Right renal pelvis (tissue), 4 donors: ENCODE measurements at places on chromosomes 13 and 19.
A peak's percentile ranks its signal among the peaks of the same experiment; 100 is the strongest.

GRCh38 chr13:79709471-79709870 is 228.5 kb downstream of the NDFIP2 start:
- no peak for DNase-seq

DNA sequence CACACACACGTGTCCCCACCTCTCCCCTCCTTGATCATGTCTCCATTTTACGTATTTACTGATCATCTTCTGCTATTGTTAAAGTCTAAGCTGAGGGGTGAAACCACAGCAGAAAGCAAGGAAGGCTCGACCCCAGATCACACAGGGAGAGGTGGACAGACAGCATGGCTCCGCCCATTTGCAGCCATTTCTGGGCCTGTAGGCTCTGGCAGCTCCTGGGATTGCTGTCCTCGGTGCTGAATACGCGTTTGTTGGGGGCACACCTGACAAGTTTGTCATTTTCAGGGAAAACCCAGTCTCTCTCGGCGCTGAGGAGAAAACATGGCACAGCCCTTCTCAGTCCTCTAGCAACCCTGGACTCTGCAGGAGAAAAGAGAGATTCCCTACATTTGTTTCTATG is 8.0 kb downstream of the TMEM86B start:
- no peak for DNase-seq

DNA sequence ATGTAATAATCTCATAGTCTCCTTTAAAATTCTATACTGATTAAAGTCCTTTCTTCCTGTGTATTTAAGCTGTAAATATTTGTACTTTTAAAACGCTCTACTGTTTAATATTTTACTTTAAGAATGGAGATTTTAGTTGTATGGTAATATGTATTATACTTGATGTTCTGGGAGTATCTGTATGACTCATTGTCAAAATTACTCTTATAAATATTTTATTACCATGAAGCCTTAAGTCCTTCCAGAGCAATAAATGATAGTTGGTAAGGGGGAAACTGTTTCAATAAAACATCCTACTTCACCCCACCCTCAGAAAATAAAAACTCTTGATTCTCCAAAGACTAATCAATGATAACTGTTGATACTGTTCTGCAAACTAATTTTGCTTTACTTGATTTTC is 6.4 kb downstream of the PCDH9 start:
- DNase-seq, result no peak

- peak; percentile 74 for DNase-seq
These were observed 816.9 kb upstream of the SLC10A2 start for GRCh38 chr13:103883164-103883563.

DNA sequence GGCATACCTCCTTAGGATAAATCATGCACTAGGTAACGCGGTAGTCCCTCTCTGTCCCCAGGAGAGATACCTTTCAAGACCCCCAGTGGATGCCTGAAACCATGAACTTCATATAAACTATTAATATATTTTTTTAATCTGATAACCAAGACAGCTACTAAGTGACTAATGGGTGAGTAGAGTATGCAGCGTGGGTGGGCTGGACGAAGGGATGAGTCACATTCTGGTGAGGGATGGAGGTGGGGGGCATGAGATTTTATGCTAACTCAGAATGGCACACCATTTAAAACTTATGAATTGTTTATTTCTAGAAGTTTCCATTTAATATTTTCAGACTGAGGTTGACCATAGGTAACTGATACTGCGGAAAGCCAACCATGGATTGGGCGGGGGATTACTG is 46.2 kb downstream of the CDK8 start:
- DNase-seq, result no peak

DNA sequence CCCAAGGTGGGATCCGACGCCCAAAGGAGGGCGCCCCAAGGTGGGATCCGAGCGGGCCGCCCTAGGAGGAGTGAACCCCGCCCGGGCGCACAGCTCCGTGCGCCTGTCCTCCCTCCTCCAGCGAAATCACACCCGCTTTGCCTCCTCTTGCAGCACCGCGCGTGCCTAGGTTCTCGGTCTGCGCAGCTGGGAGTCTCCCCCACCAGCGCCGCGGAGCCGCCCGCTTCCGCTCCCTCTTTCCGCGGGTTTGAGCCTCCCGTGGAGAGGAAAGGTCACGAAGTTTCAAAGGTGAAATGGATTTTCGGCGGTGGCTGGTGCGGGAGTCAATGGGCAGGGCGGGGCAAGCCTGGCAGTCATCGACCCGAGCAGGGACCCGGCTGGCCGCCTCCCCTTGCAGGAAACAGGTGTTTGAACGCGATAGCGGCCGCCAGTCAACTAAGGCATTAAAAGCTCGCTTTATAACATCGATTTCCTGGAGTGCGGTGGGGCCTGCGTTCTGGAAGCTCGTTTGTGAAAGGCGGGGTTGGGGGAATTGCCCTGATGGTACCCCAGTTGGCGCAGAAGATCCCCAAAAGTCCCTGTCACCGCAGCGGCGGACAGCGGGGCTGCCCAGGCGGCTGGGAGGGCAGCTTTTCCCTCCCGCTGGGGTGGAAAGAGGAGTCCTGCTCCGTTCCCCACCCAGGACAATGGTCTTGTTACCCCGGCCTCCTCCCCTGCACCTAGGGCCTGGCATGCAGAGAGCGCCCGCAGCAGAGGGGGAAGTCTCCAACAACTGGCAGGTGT is 9.0 kb upstream of the SOX1 start:
- DNase-seq, result no peak

DNA sequence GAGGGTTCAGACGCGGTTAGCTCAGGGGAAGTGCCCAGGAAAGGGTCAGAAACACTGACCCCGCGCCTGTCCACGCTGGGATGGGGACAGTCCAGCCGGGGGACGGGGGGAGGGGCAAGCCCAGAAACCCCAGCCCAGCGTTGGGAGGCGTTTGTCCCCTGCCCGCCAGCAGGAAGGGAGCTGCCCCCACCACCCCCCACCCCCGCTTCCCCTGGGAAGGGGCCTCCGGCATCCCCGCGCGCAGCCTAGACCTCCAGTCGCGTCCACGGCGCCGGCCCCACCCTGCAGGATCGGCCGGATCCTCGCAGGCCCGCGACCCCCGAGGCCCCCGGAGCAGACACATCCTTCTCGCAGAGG is 277 bp downstream of the GIPC1 start:
- DNase-seq, result no peak

DNA sequence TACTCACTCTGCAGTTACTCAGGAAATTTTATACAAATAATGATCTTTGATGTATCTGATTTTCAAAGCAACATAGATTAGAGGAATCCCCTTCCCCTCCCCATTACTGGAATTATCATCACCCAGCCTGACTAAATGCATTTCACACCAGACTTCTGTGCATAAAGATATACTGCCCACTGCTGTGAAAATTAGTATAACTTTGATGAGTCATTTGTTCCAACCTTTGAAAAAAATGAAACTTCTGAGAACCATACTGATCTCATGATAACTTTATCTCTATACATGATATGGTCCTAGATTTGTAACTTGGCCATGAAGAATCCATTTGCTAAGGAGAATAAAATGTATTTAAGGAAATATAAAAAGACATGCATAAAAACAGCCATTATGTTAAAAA is 63.9 kb downstream of the GPC6 start:
- DNase-seq, result no peak

- no peak for DNase-seq
These were observed 8.3 kb downstream of the ZNF554 start for GRCh38 chr19:2827840-2828489.

GRCh38 chr13:53953183-53953582 is 924.6 kb downstream of the OLFM4 start:
- no peak for DNase-seq

DNA sequence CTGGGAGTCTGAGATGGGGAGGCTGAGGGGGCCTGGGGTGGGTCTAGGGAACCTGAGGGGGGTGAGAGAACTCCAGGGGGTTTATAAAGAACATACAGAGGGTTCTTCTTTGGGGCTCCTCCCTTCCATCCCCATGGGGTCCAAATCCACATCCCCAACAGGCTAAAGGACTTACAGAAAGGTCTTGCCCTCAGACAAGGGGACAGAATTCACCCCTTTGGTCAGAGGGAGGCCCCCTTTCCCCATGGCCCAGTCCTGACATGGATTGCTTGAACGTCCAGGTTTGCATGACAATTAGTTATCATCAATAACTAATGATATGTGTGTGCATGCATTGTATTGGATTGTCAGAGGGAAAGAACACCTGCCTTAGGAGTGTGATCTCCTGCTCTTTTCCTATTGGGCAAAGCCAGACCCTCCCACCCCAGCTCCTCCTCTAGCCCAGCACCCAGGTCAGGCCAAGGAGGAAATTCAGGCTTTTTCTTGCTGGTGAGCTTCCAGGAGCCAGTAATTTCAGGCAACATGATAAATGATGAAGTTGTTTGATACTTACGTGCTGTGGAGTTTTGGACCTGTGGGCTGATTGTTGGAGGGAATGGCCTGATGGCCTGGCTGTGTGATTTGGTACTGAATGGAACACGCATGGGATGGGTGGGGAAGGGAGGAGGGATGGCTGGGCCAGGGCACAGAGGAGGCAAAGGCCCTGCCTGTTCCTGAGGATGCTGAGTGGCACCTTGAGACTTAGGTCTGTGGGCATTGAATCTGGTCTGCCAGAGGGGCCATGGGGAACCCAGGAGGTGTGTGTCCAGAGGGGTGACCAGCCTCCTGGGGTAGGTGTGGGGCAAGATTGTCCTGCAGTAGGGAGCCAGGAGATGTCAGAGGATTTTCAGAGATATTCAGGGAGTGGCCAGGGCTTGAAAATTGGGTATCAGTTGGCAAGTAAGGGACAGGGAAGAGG is 1.1 kb downstream of the KLHL26 start:
- DNase-seq, result no peak

GRCh38 chr19:12757544-12758274 is 6.1 kb downstream of the BEST2 start:
- no peak for DNase-seq

DNA sequence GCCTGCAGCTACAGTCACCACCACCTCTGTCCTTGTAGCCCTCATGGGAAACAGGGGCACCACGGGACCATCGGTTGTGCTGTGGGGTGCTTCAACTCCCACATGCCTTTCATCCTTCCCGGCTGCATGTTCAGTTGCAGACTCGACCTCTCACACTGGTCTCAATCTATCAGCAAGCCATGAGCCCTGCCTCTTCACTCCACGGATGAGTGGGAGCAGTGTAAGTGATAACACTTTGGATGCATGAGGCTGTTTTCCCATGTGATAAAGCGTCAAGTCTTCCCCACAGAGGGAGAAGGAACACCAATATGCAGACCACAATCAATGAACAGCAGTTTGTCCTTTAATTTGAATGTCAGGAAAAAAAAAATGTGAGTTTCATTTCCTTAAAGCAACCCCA is 12.2 kb downstream of the SERP2 start:
- no peak for DNase-seq

DNA sequence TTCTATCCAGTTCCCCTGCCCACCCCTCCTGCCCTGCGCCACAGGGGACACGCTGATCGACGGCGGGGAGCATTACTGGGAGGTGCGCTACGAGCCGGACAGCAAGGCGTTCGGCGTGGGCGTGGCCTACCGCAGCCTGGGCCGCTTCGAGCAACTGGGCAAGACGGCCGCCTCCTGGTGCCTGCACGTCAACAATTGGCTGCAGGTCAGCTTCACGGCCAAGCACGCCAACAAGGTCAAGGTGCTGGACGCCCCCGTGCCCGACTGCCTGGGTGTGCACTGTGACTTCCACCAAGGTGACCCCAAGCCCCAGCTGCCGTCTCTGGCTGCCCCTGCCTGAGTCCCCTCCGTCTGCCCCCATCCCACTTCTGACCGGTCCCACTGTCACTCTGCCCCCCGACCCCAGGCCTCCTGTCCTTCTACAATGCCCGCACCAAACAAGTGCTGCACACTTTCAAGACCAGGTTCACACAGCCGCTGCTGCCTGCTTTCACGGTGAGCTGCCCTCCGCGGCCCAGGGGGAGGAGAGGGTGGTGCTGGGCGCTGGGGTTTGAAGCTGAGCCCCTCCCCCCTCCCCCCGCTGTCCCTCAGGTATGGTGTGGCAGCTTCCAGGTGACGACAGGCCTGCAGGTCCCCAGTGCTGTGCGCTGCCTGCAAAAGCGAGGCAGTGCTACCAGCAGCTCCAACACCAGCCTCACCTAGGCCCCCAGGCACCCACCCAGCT is 15.5 kb downstream of the STAP2 start:
- no peak for DNase-seq

GRCh38 chr13:71906448-71906847 is 39.4 kb upstream of the DACH1 start:
- DNase-seq, result no peak

DNA sequence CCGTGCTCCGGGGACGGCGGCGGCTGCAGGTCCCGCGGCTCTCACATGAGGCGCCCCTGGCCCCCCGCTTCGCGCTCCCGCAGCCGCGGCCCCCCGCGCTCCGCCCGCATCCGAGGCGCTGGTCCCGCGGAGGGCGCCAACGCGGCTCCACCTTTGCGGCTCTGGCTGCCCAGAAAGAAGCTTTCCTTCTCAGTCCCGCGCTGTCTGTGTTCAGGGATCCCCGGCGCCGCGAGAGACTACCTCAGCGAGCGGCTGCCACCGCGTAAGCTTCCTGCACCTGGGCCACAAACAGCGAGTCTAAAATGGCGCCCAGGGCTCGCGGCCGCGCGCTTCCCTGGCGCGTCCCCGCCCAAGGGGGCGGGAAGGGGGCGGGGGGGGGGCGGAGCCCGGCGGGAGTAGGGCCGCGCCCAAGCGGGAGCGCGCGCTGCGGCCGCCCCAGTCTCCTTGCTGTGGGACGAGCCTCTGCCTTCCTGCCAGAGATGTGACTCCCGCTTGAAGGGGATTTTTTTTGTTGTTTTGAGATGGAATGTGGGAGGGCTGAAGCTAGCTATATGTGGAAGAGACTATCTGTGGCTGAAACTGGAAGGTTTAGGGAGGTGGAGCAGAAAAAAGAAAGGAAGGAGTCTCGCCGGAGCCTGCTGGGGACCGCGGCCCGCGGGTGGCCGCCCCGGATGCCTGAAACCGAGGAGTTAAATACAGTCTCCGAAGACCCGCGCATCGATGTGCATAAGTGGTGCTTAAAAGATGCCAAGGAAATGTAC is at the start of gene FBXL3:
TSS of gene FBXL3 (minus strand) at position 299 of the 761 bp plus-strand sequence. CDS start 5,299 bp downstream, outside the sequence.
- peak; percentile 71 for DNase-seq

DNA sequence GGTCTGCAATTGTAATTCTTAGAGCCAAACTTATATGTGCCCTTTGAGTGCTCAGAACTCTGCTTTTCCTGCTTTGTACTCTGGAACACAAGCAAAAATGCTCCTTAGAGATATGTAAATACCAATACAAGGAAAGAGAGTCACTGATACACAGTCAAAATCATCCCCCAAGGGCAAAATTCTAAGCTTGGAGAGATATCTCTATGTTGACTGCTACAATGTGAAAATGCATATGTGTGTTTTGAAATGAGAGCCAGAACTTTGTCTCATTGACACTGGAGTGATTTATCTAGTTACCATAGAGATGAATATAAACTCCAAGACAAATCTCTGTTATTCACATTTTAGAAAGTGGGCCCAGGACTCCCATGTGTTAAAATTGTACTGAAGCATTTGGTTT is 494.8 kb upstream of the SLITRK1 start:
- DNase-seq, result no peak
